ENCODE measurements at places on chromosomes 13 and 19. TPM values are rescaled to one million over a fixed set of nuclear protein-coding genes. Genes with fewer than 3 reads are reported as not detected.
A peak's percentile ranks its signal among the peaks of the same experiment; 100 is the strongest.

DNA sequence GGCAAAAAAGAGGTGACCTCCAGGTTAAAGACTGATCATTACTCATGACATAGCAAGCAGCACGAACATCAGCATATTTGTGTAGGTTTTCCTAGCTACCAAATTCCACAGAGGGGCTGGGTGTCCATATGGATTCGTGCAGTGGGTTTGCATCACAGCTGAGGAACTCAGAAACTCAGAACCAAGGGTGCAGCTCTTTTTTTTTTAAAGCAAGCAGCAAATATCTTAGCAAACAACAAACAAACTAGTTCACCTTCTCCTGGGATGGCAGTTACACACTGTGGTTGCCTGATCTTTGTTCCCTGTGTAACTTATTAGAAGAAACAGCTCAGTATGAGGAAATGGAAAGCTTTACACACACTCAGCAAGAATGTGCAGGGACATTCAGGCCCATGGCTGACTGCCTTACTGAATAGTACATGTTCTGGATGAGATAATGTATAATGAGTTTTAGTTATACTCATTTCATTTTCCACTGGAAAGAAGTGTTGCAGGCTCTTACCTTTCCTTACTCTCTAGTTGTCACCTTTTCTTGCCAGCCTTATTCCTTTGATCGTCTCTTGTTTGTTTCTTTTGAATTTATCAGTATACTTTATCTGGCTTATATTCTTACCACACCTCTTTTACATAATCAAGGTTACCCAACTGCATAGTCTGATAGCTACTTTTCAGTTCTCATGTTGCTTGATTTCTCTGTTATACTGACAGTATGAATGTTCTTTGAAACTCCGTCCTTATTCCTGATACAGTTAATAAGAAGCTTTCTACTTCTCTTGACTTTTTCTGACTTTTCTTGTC lies 4.3 kb downstream of the NDFIP2 start:
- H3K27me3 ChIP-seq, result no peaks in the 10 kb centered on the region
- peak overlapping the region; percentile 13 for H3K4me3 ChIP-seq
- no peaks in the 10 kb centered on the region for H3K36me3 ChIP-seq
- H3K27ac ChIP-seq, result peak overlapping the region; percentile 50
- peak; percentile 77 for DNase-seq

DNA sequence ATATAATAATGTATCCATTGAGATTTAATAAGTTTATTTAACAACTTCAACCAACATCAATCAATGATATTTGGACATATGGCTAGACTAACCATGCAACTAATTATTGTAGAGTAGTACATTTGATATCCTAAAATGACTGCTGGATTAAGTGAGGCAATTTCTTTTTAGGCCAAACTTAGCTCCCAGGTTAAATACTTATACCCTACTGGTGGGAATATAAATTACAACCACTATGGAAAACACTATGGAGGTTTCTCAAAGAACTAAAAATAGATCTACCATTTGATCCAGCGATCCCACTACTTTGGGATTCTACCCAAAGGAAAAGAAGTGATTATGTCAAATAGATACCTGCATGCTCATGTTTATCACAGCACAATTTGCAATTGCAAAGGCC lies 345.8 kb downstream of the RBM26 start:
- H3K36me3 ChIP-seq, result no peaks in the 10 kb centered on the region
- no peaks in the 10 kb centered on the region for H3K4me1 ChIP-seq
- H3K4me3 ChIP-seq, result no peak overlapping the region
- no peak overlapping the region for H3K27ac ChIP-seq
- peaks cover 45% of the 10 kb centered on the region for H3K27me3 ChIP-seq
- DNase-seq, result peak; percentile 6

ZIC2 gene
- not detected for total RNA-seq

GRCh38 chr13:109408591-109409382 lies 377.6 kb downstream of the IRS2 start:
- H3K27me3 ChIP-seq, result no peaks in the 10 kb centered on the region
- H3K4me3 ChIP-seq, result no peak overlapping the region
- DNase-seq, result no peak
- no peaks in the 10 kb centered on the region for H3K36me3 ChIP-seq
- H3K27ac ChIP-seq, result no peak overlapping the region

EBPL gene
- 118 TPM for total RNA-seq

CD22 gene
- total RNA-seq, result not detected

- DNase-seq, result peak; percentile 99
- H3K4me3 ChIP-seq, result no peak overlapping the region
- H3K36me3 ChIP-seq, result peaks cover 40% of the 10 kb centered on the region
- H3K4me1 ChIP-seq, result peaks cover 36% of the 10 kb centered on the region
- peak overlapping the region; percentile 72 for H3K27ac ChIP-seq
Measured at GRCh38 chr19:54209811-54210494, 9.3 kb downstream of the RPS9 start.

IGFL2 gene
- not detected for total RNA-seq

- no peak overlapping the region for H3K4me3 ChIP-seq
- no peaks in the 10 kb centered on the region for H3K27me3 ChIP-seq
- H3K36me3 ChIP-seq, result no peaks in the 10 kb centered on the region
- H3K4me1 ChIP-seq, result no peaks in the 10 kb centered on the region
Measured at GRCh38 chr13:67829641-67830040, 599.5 kb upstream of the PCDH9 start.

- no peak overlapping the region for H3K4me3 ChIP-seq
- no peaks in the 10 kb centered on the region for H3K27me3 ChIP-seq
Measured at GRCh38 chr13:43389573-43389972, 366.2 kb downstream of the DNAJC15 start.

DNA sequence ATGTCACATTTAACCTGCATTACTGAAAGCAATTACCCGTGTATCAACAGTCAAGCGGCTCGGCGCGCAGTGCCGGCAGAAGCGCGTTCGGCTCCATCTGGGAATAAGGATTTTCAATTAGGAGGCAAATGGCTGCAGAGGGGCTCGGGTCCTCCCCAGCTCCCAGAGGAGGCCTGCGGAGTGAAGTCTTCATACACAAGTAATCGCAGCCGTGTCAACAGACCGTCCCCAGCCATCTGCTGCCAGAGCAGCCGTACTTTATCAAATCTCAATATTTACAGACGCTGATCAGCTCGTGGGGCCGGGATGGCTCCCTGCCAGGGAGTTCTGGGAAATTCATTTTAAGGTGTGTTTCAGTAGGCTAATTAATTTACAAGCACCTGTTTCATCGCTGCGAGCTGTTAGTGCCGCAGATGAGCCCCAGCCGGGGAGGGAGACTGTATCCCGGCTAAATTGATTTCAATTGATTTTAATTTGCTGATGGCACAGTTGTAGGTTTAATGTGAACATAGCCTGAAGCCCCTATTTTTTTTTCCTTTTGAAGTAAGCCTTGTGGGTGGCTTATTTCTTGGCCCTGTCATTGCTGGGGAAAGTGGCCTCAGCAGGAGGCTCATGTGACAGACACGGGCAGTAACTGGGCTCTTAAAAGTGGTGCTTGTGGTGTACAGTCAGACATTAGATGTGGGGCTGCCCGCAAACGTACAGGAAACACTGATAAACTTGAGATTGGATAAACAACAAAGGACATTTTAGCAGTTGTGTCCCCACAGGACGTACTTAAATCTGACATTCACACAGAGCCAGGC lies 252.7 kb downstream of the TEX29 start:
- H3K27me3 ChIP-seq, result peaks cover 4% of the 10 kb centered on the region
- H3K27ac ChIP-seq, result no peak overlapping the region
- H3K36me3 ChIP-seq, result no peaks in the 10 kb centered on the region
- DNase-seq, result no peak
- no peak overlapping the region for H3K4me3 ChIP-seq

KIR2DL3 gene
- total RNA-seq, result not detected

- no peak for DNase-seq
- H3K4me1 ChIP-seq, result peaks cover 6% of the 10 kb centered on the region
- H3K27me3 ChIP-seq, result no peaks in the 10 kb centered on the region
- no peak overlapping the region for H3K4me3 ChIP-seq
- H3K27ac ChIP-seq, result no peak overlapping the region
Measured at GRCh38 chr13:74070065-74070464, 64.1 kb downstream of the KLF12 start.

ICAM4 gene
- not detected for total RNA-seq

DNA sequence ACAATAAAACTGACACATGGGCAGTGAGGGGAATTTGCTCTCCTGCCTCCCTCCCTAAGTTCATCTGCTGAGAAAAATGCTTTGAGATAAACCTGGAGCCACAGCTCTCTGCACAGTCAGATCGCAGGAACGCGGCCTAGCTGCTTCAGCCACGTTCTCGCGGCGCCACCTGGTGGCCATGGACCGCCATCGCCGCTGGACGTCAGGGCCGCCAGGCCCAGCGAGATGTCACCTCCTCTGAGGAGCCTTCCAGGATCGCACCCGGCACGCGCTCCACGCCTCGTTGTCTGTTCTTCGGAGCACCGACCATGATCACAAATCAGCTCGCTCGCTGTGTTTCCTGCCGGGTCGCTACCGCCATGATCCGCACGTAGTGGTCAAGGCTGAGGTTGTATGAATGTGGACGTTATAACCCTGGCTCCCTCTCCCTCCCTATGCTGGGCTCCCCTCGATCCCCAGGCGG lies 20.6 kb upstream of the USP29 start:
- H3K4me1 ChIP-seq, result no peaks in the 10 kb centered on the region
- DNase-seq, result peak; percentile 71

DNA sequence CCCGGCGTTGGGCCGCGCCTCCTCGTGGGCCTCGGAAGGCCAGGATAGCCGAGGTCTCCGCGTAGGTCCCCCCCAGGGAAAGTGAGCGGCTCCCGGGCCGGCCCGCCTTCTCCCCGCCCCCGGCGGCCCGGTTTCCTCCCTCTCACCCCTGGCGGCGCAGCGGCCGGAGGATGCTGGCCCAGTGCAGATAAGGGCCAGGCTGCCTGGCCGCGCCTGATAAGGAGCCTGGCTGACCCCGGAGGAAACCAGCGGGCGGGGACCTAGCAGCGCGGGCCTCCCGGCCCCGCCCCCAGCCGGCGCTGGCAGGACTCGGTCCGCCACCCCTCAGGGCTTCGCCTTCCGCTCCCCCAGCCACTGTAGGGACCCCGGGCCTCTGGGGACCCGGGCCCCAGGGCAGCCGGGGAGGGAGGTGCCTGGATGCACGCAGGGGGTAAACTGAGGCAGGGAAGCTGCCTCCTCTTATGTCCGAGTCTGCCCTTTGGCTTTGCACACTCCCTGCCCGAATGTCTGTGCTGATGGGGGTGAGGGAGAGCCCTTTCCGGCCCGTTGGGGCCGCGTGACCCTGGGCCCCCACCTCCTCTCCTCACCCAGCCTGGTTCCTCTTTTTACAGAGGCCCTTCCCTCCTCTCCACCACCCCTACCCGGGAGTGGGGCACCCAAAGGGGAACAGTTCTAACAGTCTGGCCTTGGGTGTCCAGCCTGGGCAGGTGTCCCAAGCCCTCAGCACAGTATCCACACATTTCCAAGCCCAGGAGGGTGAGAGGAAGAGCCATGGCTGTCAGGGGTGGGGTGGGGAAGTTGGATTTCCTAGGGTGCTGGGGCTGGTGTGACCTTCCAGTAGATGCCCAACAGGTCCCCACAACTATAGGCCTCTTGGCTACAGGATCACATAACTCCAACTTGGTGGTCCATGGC lies at the start of gene LYL1:
TSS of gene LYL1 (minus strand) at position 193 of the 915 bp plus-strand sequence. CDS start 1,687 bp downstream, outside the sequence.
- H3K27me3 ChIP-seq, result no peaks in the 10 kb centered on the region
- H3K36me3 ChIP-seq, result 0 out of 2 replicates have a peak, but pooled peaks cover 2% of the 10 kb centered on the region
- no peak within 1 kb of the TSS for H3K27ac ChIP-seq
- H3K4me1 ChIP-seq, result peaks cover 13% of the 10 kb centered on the region

- peaks cover 9% of the 10 kb centered on the region for H3K4me1 ChIP-seq
- peak; percentile 2 for DNase-seq
- peaks cover 21% of the 10 kb centered on the region for H3K36me3 ChIP-seq
- peak overlapping the region; percentile 97 for H3K4me3 ChIP-seq
Measured at GRCh38 chr19:53102206-53102755, 941 bp downstream of the ZNF160 start.

ATXN8OS gene
- not detected for total RNA-seq

GRCh38 chr13:26025196-26025595 lies 26.6 kb downstream of the SHISA2 start:
- H3K27ac ChIP-seq, result no peak overlapping the region
- H3K27me3 ChIP-seq, result no peaks in the 10 kb centered on the region
- H3K36me3 ChIP-seq, result no peaks in the 10 kb centered on the region
- H3K4me3 ChIP-seq, result no peak overlapping the region
- H3K4me1 ChIP-seq, result peaks cover 32% of the 10 kb centered on the region

DNA sequence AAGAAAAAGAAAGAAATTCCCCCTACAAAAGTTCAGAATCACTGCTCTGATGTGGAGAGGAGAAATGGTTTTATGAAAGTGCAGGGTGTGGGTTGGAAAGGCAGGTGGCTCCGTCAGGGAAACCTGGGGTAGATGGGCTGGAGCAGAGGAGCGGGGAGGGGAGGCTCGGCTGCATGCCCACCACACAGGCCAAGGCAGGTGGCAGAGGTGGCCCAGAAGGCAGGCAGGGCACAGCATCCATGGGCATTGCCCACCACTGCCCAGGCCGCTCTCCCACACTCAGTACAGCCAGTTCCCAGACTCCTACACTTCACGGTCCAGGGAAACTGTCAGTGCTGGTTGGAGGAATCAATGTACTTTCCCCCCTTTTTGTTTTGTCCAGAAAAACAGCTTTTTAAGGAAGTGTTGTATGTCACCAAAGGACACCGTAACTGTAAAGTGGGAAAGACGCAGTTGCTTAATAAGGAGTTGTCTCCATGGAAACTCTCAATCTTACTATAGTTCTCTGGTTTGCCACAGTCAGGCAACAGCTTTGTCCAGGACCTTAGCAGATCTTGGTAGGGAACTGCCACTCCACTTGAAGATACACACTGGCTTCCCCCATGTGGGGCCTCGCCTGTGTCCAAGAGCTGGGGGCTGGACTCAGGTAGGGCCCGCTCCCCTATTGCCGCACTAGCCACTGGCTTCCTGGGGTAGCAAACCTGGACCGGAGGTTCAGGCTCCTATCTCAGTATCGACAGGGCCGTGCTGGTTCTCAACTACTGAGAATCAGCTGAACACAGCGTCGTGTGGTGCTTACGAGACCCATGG lies 82.9 kb downstream of the RAB20 start:
- H3K36me3 ChIP-seq, result no peaks in the 10 kb centered on the region
- no peak for DNase-seq
- H3K4me3 ChIP-seq, result no peak overlapping the region
- no peaks in the 10 kb centered on the region for H3K4me1 ChIP-seq
- H3K27me3 ChIP-seq, result no peaks in the 10 kb centered on the region

- no peaks in the 10 kb centered on the region for H3K4me1 ChIP-seq
- no peak overlapping the region for H3K4me3 ChIP-seq
- no peak for DNase-seq
Measured at GRCh38 chr13:53343361-53343744, 314.7 kb downstream of the OLFM4 start.

ZC3H13 gene
- 9.5 TPM for total RNA-seq

GRCh38 chr19:1855828-1856255 lies 7.5 kb downstream of the KLF16 start:
- H3K27ac ChIP-seq, result no peak overlapping the region
- H3K4me3 ChIP-seq, result no peak overlapping the region
- H3K4me1 ChIP-seq, result peaks cover 15% of the 10 kb centered on the region
- H3K27me3 ChIP-seq, result no peaks in the 10 kb centered on the region
- no peaks in the 10 kb centered on the region for H3K36me3 ChIP-seq
- DNase-seq, result no peak

HIF3A gene
- total RNA-seq, result not detected

GRCh38 chr13:46113596-46113995 lies 8.8 kb upstream of the CPB2 start:
- H3K36me3 ChIP-seq, result no peaks in the 10 kb centered on the region
- H3K27me3 ChIP-seq, result no peaks in the 10 kb centered on the region
- DNase-seq, result peak; percentile 33
- no peaks in the 10 kb centered on the region for H3K4me1 ChIP-seq
- no peak overlapping the region for H3K27ac ChIP-seq
- no peak overlapping the region for H3K4me3 ChIP-seq

STOML3 gene
- total RNA-seq, result not detected

- no peak overlapping the region for H3K4me3 ChIP-seq
- no peaks in the 10 kb centered on the region for H3K27me3 ChIP-seq
Measured at GRCh38 chr13:40457929-40458719, 208.3 kb downstream of the FOXO1 start.

GRCh38 chr19:47603706-47604565 lies 5.0 kb upstream of the BICRA start:
- H3K36me3 ChIP-seq, result no peaks in the 10 kb centered on the region
- peaks cover 16% of the 10 kb centered on the region for H3K4me1 ChIP-seq
- no peak overlapping the region for H3K27ac ChIP-seq
- no peak for DNase-seq
- no peak overlapping the region for H3K4me3 ChIP-seq

All from PC-3 (cell line).